Subcutaneous adipose tissue (tissue), 4 donors: ENCODE measurements at places on chromosomes 11 and 22. TPM values are rescaled to one million over a fixed set of nuclear protein-coding genes. Genes with fewer than 3 reads are reported as not detected.

PGA5 gene
- 1.3 TPM for total RNA-seq

LAYN gene
- total RNA-seq: 3.9 TPM

GGTLC3 gene
- total RNA-seq: not detected

NTM gene
- total RNA-seq: 1.7 TPM

IGLL5 gene
- total RNA-seq: not detected

DEUP1 gene
- total RNA-seq: not detected

OR51B5 gene
- not detected for total RNA-seq

TCIRG1 gene
- 56.4 TPM for total RNA-seq

MAPK8IP1 gene
- 1.3 TPM for total RNA-seq

SEPTIN3 gene
- total RNA-seq: 0.22 TPM

P4HA3 gene
- 0.38 TPM for total RNA-seq

SCN3B gene
- 0.65 TPM for total RNA-seq

SAA4 gene
- 2.6 TPM for total RNA-seq

SLC22A25 gene
- not detected for total RNA-seq

OR8D1 gene
- not detected for total RNA-seq

TESMIN gene
- 0.44 TPM for total RNA-seq

CYTH4 gene
- 13.2 TPM for total RNA-seq

ARVCF gene
- 4.1 TPM for total RNA-seq

LRRC56 gene
- total RNA-seq: not detected

CRYBA4 gene
- not detected for total RNA-seq

SHISAL1 gene
- not detected for total RNA-seq

CDC45 gene
- not detected for total RNA-seq

MEI1 gene
- 10.9 TPM for total RNA-seq
